ENCODE measurements at places on chromosomes 5 and 9.

DNA sequence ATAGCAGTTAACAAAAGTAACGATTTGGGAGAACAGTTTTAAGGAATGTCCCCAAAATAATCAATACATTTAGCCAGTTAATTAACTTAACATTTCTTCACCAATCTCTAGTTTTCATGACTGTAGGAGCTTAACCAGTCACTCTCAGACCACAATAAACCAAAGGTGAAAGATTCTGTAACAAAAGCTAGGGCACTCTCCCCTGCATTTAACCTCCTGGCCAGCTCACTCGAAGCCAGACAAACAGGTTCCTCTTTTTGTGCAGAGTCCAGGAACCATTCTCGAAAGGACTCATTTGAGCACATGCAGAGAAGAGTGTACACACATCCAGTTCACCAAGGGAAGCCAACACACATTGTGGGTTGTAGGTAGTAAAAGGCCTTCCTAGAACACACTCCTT, 6.5 kb downstream of the IL7R start:
- no peak for DNase-seq

GRCh38 chr5:106481374-106481773, 1189.4 kb downstream of the EFNA5 start:
- no peak for DNase-seq

GRCh38 chr5:10555277-10555684, 8.6 kb upstream of the ANKRD33B start:
- peak; percentile 50 for DNase-seq

GRCh38 chr9:136057236-136058081, 37.6 kb downstream of the NACC2 start:
- peak; percentile 37 for DNase-seq

- DNase-seq, result no peak
These were observed 8.6 kb upstream of the MUSK start for GRCh38 chr9:110659891-110660541.

DNA sequence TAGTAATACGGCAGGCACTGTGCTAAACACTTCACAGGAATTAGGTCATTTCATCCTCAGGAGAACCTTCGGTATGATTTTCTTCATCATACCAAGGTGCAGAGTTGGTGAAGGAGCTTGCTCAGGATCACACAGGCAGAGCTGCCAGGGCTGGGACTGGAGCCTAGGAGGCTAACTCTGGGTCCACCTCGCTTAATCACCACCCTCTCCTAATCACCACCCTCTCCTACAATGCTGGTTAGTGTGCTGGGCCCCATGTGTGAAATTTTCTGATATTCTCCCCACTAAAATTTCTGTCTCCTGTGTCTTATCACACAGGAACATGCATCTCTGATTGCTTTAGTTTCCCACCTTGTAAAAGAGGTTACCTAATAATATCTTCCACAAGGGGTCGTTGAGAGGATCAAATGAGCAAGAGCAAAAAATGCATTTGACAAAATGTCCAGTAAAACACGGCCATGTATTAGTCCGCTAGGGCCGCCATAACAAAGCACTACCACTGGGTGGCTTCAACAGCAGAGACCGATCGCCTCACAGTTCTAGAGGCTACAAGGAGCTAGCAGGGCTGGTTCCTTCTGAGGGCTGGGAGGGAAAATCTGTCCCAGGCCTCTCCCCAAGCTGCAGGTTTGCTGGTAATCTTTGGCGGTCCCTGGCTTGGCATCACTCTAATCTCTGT, 128.2 kb upstream of the NFIB start:
- DNase-seq, result no peak

GRCh38 chr9:130017076-130017475, 25.9 kb downstream of the FNBP1 start:
- no peak for DNase-seq

DNA sequence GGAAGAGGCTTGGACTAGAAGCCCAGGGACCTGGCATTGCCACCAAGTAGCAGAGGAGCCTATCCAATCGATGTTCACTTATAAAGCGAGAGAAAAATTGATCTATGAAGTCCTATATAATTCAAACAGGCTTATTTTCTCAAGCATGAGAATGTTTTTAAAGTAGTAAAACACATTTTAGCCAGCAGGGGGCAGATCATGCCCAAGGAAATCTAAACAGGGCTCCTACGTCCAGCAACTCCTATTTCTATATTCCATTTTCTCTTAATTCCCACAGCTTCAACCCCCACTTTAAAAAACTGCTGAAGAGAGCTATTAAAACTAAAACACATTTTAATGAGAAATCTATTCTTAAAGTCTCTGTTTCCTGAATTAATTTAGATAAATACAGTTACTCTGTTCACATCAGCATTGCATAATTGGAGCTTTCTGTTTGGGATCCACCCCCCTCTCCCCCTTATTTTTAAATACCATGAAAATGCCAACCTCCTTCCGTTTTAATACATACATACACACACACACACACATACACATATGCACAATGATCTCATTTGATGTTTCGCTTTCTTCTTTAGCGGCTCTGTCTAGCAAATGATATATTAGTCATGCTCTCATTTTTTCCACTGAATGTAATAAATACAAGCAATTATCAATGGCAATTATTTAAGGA, 144.9 kb downstream of the MYO10 start:
- no peak for DNase-seq

GRCh38 chr9:102911185-102911584, 83.9 kb upstream of the CYLC2 start:
- no peak for DNase-seq

DNA sequence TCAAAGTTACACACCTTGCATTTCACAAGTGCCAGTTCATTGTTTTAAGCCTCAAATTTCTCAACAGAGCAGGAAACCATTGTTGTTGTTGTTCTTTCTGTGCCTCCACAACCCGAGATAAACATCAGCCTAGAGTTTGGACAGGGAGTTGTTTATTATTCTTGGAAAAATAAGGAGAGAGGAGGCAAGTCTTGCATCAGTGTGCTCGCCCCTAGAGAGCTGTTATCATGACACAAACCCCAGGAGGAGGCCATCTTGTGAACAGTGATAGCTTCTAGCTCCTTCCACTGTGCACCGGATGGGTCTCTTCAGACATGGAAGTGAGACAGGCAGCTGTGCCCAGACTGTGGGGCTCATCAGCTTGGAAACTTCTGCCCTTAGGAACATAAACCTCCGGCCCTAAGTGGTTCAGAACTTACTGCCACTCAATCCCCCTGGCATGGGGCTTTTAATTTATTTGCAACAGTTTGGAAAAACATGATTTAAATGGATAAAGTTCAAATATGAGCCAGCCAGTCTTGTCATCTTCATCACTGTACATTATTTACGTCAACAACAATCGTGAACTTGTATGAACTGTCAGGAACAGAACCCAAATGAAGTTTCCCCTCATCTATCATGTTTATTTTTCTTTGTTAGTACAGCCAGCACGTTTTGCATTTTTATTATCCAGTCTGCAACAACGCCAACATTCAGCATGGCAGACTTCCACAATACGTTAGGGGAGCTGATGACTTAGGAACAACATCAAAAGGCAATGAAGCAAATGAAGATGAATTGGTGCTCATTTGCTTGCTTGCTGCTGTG, 181.7 kb upstream of the S1PR3 start:
- DNase-seq, result no peak

DNA sequence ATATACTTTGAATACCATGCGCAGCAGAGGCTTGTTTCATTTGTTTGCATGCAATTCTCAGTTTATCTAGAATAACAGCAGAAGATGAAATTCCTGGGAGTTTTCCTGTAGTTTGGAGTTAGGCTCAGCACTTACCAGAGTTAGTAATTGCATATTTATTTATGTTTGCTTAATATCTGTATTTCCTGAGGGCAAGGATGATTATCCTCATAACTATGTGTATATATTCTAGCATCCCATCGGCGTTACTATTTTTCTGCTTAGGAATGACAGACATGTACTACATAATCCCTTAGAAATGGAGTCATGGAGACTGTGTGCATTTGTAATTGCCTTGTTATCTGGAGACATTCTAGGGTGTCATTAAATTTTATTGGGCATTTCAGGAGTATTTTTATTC, 1184.8 kb downstream of the DTWD2 start:
- DNase-seq, result no peak

DNA sequence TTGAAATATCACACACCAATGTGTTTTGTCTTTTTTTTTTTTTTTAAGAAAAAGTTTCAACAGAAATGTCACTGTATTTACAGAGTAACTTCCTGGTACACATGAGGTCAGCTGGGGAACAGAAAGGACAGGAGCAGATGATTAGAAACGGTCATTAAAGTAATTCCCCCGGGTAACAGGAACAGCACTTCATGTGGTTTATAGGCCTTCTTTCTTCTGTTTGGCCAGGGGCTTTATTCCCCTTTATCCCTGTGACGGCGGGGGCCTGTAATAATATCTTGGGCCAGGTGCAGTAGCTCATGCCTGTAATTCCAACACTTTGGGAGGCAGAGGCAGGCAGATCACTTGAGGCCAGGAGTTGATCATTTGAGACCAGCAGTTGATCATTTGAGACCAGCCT, 30.5 kb upstream of the MSH3 start:
- no peak for DNase-seq

- no peak for DNase-seq
These were observed 83.5 kb upstream of the MINAR2 start for GRCh38 chr5:129664336-129664937.

GRCh38 chr5:128197896-128198522, 114.4 kb downstream of the SLC12A2 start:
- DNase-seq, result no peak

DNA sequence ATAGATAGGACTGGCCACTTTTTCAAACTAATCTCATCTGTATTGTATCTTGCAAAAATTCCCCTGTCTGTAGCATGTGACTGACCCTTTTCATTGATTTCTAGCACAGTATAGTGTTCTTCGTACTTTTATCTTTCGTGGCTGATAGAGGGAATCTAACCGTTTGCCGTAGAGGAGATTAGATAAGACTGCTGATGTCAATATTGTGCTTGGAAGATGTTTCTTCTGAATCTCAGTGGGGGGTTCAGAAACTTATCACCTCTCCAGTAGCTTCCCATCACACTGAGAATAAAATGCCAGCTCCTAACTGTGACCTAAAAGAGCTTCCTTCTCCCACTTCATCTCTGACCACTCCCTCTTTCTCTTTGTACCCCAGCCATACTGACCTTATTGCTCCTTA, 25.4 kb upstream of the ALDOB start:
- DNase-seq, result no peak

- DNase-seq, result no peak
These were observed 1.1 kb upstream of the MAN2A1 start for GRCh38 chr5:109688630-109688969.

DNA sequence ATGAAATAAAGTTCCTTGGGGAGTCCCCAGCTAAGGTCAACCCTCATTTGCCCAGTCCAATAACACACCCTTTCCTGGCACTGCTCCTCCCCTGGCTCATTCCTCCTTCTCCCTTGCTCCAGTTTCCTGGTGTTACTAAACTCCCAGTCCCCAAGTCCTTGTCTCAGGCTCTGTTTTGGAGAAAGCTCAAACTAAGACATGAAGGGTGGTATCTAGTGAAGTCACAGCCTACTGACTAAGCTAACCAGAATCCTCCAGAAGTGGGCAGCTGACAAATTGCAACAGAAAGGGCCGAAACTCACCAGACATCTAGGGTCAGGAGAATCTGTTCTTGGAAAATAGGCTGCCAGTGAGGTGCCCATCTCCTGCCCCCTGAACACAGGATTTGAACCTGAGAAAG, 118.7 kb upstream of the NEK6 start:
- no peak for DNase-seq
